Stomach (tissue), 19 donors: ENCODE measurements at places on chromosomes 1 and 21. TPM values are rescaled to one million over a fixed set of nuclear protein-coding genes. Genes with fewer than 3 reads are reported as not detected.

The PRAMEF14 gene
- total RNA-seq = not detected

The COL11A1 gene
- not detected for total RNA-seq

The SLC6A9 gene
- total RNA-seq = not detected

The ANGPTL3 gene
- not detected for total RNA-seq

The SLC5A9 gene
- 1.7 TPM for total RNA-seq

The WNT2B gene
- 2.7 TPM for total RNA-seq
